ENCODE measurements at places on chromosomes 6 and 20.
A peak's percentile ranks its signal among the peaks of the same experiment; 100 is the strongest.

GRCh38 chr20:16611817-16612216 lies 38.6 kb upstream of the KIF16B start:
- DNase-seq = no peak

- DNase-seq = peak; percentile 72
These were observed 217.3 kb downstream of the ERMARD start for GRCh38 chr6:169968541-169969270.

DNA sequence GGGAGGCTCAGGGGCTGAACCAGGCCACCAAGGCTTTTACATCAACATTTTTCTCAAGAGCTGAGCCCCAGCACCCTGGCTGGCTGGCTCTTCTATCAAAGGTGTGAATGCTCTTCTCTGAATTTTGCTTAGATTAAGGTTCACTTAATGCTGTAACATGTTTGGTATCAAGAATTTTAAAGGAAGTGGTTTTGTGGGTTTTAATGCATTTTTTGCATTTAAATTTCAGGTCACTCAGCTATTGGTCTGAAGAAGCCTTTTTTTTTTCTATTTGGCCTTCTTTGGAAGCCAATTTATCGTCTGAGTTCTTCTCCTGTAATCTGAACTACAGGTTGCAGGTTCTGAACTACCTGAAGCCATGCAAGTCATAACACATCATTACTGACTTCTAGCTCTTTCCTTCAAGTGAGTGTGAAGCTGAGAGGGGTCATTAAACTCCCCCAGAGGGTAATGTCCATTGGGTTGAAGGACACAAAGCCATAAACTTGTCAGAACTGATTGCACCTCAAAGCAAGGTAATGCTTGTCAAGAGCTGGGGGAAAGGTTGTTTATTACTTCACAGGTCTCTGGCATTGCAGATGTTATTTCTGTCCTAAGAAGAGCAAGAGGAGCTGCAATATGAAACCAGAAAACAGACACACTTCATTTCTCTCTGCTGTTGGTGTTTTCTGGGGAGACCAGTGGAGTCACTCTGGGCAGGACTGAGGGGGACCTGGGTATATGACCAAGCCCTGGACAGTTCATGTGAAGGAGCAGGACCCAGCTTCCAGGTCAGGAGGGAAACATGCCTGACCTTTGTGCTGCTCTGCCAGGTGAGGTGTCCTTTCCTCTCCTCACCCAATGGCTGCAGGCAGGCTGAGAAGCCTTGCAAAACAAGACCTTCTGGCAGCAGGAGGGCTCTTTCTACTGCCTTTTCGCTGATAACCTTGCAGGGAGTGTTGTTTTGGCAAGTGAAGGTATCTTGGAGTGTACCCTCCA lies 26.1 kb upstream of the NEDD9 start:
- DNase-seq = no peak

DNA sequence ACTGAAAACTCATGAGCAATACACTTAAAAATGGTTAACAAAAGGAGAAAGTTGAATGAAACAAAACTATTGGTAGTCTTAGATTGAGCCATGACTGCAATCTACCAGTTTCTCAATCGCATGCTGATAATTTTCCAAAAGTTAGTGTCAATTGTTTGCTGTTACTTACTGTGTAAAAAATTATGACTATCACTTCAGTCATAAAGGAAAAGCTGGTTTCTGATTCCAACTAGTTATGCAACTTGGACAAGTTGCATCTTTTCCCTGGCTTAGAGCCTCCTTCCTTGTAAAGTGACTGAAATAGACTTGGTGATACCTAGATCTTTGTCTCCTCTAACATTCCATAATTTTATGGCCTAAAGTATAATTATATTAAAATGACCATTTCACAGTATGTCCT lies 88.3 kb upstream of the PAK5 start:
- no peak for DNase-seq

GRCh38 chr6:53630533-53631226 lies 34.9 kb downstream of the KLHL31 start:
- no peak for DNase-seq

- no peak for DNase-seq
These were observed 55.3 kb upstream of the JAG1 start for GRCh38 chr20:10728873-10729670.

- no peak for DNase-seq
These were observed 5.2 kb upstream of the BPIFA3 start for GRCh38 chr20:33211817-33212424.

GRCh38 chr20:16554766-16555543 lies 18.3 kb downstream of the KIF16B start:
- no peak for DNase-seq

- DNase-seq = no peak
These were observed 90.0 kb downstream of the RPP40 start for GRCh38 chr6:4913705-4914419.

GRCh38 chr6:80022803-80023202 lies 18.4 kb downstream of the TTK start:
- no peak for DNase-seq

- no peak for DNase-seq
These were observed 134.5 kb upstream of the EXOC2 start for GRCh38 chr6:827431-827830.

DNA sequence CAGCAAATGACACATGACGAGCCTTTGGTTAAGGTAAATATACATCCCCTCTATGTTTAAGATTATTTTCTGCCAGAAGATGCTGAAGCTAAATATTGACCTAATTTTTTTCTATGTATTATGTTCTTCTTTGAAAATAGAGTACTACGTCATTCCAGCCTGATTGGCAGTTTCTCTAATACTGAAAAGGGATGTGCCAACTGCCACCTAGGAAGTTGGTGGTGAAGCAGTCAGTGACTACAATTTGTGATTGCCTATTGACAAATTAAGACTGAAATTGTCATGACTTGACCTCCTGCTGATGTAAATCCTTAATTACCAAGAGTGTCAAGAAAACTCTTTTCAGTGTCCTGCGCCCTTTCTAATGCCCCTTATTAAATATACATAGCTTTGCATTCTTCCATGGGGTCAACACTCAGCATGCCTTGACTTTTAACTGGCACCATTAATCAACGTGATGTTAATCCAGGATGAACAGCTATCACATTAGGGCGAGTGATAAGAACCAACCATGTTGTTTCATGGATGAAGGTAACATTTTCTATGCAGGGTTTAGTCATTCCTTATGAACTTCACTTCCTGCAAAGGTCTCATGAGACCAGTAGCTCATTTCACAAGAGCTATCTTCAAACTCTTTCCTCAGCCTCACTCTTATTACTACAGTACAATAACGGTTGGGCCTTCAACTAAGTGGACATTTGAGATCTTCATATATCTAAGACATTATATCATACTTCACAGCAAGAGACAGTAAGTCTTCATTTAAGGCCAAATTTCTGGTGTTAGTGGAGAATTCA lies 22.5 kb upstream of the SGK1 start:
- DNase-seq = no peak

GRCh38 chr20:39745380-39745779 lies 783.2 kb downstream of the DHX35 start:
- no peak for DNase-seq
